ENCODE measurements at places on chromosomes 2 and 18.

DNA sequence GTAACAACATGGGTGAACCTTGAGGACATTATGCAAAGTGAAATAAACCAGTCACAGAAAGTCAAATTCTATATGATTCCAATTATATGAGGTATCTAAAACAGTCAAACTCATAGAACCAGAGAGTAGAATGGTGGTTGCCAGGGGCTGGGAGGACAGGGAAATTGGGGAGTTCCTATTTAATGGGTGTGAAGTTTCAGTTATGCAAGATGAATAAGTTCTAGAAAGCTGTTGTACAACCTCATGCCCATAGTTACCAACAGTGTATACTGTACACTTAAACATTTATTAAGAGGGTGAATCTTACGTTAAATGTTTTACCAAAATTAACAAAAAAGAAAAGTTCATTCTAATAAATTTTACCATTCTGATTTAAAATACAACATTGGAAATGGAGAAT, 92.7 kb upstream of the WDSUB1 start:
- DNase-seq = no peak

GRCh38 chr2:144595686-144596072, 75.8 kb upstream of the ZEB2 start:
- DNase-seq = no peak

GRCh38 chr2:128612628-128613027, 294.0 kb upstream of the HS6ST1 start:
- no peak for DNase-seq

DNA sequence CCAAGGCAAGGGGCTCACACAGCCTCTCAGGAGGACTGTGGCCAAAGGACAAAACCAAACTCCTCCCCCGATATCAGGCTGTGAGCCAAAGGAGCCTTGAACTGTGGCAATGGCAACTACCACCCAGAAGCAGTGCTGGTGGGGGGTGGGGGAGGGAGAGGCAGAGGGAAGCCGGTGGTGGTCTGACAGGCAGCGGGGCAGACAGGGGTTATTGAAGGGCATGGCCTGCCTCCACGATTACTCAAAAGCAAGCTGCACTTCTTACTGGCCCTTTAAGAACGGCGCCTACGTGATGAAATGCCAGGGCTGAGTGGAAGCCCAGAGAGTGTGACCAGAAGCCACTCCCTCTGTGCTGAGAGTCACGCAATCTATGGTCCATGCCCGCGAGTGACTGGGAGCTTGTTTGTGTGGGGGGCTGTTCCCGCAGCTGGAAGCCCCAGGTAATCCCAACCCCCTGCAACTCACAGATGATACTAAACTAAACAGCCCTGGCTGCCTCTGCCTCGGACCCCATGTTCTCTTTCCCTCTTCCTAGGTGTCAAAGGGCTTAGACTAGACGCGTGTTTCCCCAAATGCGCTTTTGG, 128.2 kb upstream of the CXCR4 start:
- no peak for DNase-seq

DNA sequence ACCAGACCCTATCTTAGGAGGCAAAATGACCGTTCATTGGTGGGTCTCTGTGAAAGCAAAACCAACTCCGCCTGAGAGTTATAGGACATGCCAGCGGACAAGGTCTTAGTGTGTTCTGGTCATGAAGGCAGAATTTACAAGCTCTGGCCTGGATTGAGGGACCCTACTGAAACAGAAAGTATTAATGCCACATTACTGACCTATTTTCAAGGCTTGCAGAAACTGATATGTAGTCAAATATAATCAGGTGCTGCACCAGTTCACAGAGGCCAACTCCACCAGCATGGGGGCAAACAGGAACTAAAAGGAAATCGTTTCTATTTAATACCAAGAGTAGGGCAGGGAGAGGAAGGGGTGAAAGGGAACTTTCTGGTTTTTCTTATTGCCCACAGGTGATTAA, 19.7 kb downstream of the TYMS start:
- DNase-seq = no peak

- no peak for DNase-seq
These were observed 23.9 kb downstream of the TNFAIP6 start for GRCh38 chr2:151381266-151381665.

GRCh38 chr18:38074298-38074876, 508.8 kb upstream of the CELF4 start:
- DNase-seq = no peak

DNA sequence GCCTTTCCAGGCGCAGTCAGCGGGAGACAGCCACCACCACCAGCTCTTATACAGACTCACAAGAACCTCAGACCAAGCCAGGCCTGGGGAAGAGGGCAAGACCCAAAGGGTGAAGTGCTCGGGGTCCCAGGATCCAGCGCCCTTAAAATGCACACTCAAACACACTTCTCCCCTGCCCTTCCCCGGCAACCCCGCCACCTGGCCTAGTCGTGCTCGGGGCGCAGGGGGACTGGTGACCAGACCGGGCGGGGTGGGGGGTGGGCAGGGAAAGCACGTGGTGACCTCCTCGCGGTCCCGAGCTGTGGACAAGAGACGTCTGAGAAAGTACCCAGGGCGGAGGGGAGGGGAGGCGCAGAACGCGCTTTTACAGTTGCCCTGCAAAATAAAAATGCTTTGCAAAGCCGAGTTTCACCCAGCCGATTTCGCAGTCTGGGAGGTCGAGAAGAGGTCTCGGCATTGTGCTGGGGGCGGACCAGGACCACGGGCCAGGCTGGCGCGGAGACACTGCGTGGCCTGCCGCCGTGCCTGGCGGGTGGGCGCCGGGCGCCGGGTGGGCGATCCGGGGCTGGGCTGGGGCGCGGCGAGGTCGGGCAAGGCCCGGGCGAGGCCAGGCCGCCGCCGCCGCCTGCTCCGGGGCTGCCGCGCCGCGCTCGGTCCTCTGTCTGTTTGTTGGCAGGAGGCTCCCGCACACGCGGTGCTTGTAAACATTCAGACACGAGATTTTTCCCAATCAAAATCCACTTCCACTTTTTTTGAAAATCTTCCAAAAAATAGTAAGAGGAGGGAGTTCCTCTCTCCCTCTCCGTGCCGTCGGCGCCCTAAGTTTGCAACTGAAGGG, 2.0 kb downstream of the BCL11A start:
- DNase-seq = no peak

GRCh38 chr2:25041307-25041927, 459 bp upstream of the EFR3B start:
- peak; percentile 82 for DNase-seq

- DNase-seq = no peak
These were observed 107.7 kb downstream of the HNMT start for GRCh38 chr2:138071720-138072719.

DNA sequence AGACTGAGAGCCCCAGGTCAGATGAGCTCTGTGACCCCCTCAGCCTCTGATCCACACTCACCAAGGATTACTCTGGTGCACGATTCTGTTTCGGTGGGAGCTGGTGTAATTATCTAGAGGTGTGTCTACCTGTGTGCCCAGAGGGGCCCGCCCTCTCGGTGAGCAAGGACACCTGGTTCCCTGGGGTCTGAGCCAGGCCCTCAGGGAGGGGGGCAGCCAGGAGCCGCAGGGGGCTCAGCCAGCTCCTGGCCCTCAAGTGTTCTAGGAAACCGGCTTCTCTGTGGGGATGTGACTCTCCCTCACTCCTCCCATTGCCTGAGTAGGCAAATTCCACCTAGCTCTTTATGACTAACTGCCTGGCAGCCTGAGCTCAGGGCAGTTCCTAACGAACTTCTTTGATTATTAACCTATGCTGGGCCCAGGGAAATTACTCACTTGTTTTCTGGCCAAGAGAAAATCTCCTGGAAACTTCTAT, 17.4 kb downstream of the AGAP1 start:
- DNase-seq = peak; percentile 59

DNA sequence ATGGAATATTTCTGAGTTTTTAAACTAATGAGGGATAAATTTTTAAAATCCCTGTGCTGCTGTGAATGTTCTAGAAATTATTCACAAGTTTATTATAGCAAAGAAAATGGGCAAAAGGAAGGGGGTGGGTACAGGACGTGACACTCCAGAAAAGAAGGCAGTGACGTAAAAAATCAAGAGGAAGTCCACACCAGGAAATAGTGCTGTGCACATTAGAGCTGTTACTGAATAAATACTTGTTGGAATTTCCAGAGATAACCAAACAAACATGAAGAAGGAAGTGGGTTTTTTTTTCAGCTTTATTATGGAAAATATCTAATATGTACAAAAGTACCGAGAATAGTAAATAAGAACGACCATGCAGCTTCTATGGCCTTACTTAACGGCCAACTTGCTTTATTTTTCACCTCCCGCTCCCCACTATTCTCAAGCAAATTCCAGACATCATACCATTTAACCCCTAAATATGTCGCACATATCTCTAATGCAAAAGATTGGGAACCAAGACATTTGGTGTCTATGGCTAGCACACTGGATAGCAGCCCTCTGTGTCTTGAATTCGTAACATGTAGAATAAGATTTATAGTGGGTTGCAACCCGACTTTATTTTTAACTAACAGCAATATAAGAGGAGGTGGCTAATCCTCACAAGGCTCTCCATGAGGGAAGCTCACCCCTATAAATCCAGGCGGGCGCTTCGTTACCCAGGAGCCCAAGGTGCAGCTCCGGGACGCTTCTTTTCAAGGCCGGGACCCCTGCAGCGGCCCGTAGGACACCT, 580 bp upstream of the NDUFV2 start:
- peak; percentile 39 for DNase-seq

DNA sequence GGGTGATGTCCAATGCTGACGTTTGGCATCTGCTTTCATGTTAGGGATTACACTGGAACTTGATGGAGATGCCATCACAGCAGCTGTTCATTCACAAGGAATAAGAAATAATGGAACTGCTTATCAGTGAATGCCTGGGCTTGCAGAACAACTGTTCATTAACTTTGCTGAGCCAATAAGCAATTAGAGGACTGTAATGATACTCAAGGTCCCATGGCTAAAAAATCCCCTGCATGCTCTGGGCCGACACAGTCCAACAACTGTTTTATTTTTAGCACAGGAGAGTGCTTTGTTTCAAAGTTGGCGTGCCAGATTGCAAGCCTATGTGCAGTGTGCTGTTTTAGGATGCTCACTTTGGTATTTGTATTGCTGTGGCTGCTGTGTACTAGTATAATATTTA, 408.0 kb upstream of the RGPD4 start:
- peak; percentile 51 for DNase-seq

DNA sequence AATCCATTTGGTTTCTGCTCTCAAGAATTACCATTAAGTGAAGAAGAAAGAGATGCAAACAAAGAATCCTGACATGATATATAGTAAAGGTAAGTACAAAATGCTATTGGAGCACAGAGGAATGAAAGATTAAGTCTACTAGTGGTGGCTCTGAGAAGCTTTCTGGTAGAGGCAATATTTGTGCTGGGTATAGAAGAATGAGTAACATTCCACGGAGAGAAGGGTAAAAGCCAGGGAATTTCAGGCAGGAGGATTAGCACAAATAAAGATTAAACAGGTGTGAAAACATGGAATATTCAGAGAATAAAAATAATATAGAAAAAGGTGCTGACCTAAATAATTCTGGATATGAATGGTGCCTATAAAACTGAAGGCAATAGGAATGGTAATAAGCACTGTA, 31.8 kb downstream of the METTL8 start:
- no peak for DNase-seq

GRCh38 chr2:180706694-180707093, 273.7 kb upstream of the UBE2E3 start:
- no peak for DNase-seq

GRCh38 chr2:227460070-227460485, 11.9 kb upstream of the AGFG1 start:
- DNase-seq = peak; percentile 69

DNA sequence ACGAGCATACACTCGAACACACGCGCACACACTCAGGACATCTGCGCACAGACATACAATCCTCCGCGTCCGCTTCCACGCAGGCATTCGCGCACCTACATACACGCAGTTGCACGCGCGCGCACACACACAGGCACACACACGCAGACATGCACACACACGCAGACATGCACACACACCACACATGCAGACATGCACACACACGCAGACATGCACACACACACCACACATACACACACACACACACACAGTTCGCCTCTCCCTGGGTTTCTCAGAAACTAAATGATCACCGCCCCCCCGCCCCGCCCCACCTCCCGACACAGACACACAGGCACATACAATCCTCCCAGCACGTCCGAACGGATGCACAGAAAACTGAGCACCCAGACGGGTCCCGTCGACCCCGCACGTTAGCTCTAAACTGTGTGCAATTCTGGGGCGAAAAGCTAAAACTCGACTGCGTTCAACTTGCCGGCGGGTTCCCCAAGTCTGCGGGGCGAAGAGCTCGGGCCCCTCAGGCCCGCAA, 1.0 kb downstream of the EPHA4 start:
- peak; percentile 87 for DNase-seq

GRCh38 chr2:64910972-64911433, 78.2 kb upstream of the SLC1A4 start:
- no peak for DNase-seq

DNA sequence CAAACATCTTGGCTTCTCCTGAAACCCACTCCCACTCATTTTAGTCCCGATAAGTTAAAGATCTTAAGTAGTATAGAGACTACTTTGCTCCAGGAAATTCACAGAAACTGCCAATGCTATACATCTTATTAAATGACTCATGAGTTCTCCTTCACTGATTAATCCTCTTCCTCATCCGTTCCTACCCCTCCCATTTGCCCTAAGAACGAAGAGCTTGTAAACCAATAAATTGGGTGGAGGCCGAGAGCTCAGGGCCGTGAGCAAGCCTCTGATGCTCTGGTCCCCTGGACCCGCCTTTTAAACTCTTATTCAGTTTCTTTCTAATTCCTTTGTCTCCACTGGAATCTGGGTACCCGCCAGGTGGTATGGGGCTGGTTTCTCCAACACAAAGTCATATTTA, 68.6 kb downstream of the METTL8 start:
- no peak for DNase-seq

DNA sequence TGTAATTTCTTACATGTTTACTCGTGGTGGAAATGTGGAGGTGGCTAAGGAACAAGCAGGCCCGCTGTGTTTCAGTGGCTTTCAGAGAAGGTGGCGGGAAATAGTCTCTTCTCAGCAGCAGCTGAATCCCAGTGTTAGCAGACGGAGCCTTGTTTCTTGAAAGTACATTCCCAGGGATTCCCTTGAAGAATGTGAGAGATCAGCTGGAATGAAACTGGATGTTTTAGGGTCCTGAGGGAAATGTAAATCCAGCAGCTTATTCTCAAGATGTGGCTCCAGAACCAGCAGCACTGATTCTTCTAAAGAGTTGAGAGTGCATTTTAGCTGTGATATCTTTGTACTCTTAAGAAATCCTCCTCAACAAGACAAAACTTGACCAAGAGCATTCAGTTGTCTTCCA, 59.1 kb downstream of the CDC42EP3 start:
- DNase-seq = peak; percentile 50

- no peak for DNase-seq
These were observed 1957.7 kb upstream of the CELF4 start for GRCh38 chr18:39523281-39523680.

Data from muscle of back (tissue), 13 donors.